Activated CD4-positive, alpha-beta T cell treated with anti-CD3 and anti-CD28 coated beads, Interleukin-2, amount 50 U/mL, for 24 hours (primary cell): ENCODE measurements at places on chromosomes 2 and 18.
A peak's percentile ranks its signal among the peaks of the same experiment; 100 is the strongest.

GRCh38 chr2:158142165-158142564 is 40.5 kb downstream of the UPP2 start:
- DNase-seq, result no peak

GRCh38 chr2:165277295-165277694 is 38.1 kb downstream of the SCN2A start:
- DNase-seq, result no peak

DNA sequence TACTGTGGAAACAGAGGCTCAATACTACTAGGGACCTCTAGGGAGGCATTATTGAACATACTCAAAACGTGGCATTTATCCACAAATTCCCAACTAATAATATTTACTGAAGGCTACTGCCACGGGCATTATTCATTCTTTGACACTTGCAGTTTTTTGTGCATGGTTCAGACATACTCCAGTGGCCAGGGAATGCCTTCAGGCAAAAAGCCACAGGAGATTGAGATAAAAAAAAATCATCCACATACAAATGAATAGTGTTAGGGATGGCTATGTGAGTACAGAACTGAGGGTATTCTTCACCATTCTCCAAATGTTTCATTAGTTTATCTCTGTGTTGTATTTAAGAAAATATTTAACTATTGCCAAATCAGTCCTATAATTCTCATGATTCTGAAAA is 974.9 kb upstream of the PIK3C3 start:
- no peak for DNase-seq

DNA sequence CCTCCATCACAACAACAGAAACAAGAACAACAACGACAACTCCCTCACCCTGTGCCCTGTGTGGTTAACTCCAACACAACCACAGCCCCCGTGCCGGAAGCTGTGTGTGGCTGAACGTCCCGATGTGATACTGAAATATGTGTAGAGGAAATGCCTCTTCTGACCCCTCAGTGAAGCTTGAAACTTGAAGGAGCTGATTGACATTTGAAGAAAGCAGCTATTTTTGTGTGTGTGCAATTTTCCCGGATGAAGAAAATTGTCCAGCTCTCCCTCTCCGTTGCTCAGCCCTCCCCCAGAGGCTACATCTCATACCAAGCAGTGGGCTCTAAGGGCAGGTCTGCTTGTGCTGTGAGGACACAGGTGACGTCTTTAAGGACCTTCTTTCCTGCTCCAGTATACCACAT is 173.8 kb downstream of the ICOS start:
- DNase-seq, result peak; percentile 37

GRCh38 chr2:29742656-29743055 is 178.7 kb downstream of the ALK start:
- DNase-seq, result no peak

DNA sequence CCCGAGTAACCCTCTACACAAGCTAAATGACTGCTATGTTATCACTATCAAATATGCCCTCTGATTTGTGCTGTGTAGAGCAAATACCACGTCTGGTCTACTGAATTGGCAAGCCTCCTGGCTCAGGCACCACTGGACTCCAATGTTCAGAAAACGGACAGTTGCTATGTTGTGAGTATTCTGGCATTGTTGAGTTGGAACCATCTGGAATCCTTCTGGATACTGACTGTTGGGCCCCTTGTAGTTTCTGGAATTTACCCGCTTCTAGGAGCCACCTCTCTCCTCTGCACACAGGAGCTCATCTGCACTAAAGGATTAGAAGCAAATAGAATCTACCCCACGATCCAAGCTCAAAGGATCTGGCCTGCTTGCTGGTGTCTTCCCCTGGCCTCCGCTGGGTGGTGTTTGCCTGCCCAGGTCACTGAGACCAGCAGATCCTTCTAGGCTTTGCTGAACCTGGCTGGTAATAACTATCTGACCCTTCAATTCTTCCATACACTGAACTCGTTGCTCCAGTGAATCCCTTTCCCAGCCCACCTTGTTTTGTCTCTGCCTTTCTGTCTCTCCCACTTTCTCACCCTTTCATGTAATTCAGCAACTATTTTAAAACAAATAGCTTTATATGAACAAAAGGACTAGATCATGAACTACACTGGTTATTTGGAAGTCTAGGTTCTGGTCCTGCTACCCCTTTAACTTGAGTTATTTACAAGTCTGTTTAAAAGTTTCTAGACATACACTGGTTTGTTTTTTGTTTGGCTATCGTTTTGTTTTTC is 2.1 kb upstream of the HAAO start:
- DNase-seq, result no peak

DNA sequence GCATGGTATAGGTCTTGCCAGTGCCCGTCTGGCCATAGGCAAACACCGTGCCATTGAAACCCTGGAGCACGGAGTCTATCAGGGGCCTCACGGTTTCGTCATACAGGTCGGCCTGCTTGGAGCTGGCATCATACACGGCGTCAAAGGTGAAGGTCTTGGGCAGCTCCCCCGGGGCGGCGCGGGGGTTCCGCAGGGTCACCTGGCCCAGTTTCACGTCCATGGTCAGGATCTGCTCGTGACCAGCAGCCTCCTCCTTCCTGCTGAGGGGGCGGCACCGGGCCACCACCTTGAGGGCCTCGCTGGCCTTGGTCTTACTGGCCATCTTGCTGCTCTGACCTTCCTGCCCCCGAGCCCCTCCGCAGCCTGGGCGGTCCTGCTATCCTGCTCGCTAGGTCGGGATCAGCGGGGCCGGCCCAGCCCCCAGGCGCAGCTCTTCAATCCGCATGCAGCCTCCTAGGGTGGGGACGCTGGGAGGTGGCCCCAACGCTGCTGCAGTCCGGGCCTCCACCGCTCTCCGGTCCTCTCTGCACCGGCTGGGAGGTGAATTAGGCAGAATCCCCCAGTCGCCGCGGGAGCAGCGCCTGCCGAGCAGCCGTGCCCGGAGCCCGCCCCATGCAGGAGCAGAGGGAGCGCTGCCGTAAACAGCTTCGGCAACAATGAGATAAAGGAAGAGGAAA is 563 bp downstream of the KIF3C start:
- peak; percentile 3 for DNase-seq

DNA sequence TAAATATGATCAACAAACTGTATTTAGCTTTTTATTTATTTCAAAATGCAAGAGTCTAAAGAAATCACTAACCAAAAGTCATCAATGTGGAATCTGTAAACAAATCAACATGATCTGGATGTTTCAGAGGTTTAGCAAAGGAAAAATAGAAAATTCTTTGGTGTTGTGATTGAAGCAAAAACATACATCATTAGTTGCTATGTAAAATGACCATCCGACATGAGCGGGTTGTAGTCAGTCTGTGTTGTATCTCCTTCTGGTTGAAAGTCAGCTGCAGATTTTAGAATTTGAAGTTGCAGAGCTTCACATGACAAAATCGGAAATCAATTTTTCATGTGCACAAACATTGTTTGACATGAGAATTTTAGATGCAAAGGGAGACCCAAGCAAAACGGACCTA is 63.2 kb downstream of the IRS1 start:
- DNase-seq, result no peak

DNA sequence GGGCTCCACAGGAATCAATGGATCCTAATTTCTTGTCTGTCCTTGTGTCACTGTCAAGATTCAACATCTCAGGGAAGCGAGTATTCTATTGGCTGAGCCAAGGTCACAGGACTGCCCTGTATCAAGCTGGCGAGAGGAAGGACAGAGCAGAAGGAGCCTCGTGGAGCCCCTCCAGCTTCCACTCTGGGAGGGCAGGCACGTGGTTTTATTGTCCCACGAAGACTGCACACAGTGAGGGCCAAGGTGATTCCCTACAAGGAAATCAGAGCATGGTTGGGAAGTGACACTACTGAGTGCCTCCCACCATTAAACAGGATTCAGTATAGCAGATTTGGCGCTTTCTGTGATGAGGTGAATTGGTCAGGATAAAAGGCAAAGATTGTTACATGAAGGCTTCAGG is 302.4 kb upstream of the CXCR4 start:
- DNase-seq, result no peak

DNA sequence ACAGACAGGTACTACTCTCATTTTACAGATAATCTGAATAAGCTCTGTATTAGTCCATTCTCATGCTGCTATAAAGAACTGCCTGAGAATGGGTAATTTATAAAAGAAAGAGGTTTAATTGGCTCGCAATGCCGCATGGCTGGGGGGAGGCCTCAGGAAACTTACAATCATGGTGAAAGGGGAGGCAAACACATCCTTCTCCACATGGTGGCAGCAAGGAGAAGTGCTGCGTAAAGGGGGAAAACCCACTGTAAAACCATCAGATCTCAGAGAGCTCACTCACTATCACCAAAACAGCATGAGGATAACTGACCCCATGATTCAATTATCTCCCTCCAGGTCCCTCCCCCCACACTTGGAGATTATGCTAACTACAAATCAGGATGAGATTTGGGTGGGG is 254.4 kb downstream of the KCNE4 start:
- DNase-seq, result no peak

- no peak for DNase-seq
Measured at GRCh38 chr2:205375461-205376448, 306.5 kb upstream of the NRP2 start.
